ENCODE measurements at places on chromosomes 16 and 17.

- no peaks in the 10 kb centered on the region for H3K27me3 ChIP-seq
- H3K4me3 ChIP-seq = no peak overlapping the region
- no peak for DNase-seq
- H3K4me1 ChIP-seq = peaks cover 42% of the 10 kb centered on the region
- no peak overlapping the region for H3K27ac ChIP-seq
These were observed 18.4 kb downstream of the LDHD start for GRCh38 chr16:75097941-75098901.

DNA sequence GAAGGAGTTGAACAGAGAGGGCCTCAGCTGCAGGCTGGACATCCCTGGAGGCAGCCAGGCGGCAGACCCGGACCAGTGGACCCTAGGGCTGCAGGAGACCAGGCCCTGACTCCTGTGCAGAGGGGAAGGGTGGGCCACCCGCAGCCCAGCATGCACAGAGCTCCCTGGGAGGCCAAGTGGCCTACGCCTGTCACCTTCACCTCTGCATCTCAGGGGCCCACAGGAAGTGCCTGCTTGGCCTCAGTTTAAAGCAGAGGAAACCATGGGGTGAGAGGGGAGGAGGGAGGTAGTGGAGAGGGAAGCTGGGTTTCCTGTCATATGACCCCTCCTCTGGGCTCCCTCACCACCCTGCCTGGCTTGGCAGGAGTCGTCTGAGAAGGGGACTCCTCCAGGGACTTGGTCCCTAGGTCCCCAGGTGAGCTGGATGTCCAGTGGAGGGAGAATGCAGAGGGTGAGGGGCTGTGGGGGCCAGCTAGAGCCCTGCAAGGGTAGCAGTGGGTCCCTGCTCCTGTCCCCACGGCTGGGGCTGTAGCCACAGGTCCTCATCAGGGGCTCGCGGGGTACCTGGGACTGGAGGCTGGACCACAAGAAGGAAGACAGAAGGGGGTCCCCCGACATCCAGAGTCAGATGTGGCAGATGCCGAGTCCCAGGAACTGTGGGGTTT, at the start of gene TMC8:
TMC8 (plus strand) TSS at position 335 of the 665 bp plus-strand sequence. CDS start 818 bp downstream, outside the sequence.
- H3K4me1 ChIP-seq = peaks cover 44% of the 10 kb centered on the region
- no peak for DNase-seq
- H3K27me3 ChIP-seq = no peaks in the 10 kb centered on the region
- no peak within 1 kb of the TSS for H3K4me3 ChIP-seq
- no peaks in the 10 kb centered on the region for H3K36me3 ChIP-seq

DNA sequence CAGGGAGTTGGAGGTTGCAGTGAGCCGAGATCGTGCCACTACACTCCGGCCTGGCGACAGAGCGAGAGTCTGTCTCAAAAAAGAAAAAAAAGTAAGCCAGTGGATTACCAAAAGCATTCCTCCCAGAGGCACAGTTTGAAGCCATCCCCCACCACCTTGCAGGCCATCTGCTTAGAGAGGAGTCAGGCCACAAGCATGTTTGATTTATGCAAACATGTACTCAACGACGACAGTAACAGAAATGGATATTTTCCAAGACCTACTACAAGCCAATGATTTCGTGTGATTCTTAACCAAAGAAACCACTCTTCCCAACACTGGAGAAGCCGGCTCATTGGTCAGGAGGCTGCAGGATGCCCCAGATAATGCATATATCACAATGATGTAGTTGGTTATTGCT, 34.8 kb downstream of the MYH13 start:
- no peak overlapping the region for H3K27ac ChIP-seq
- no peak overlapping the region for H3K4me3 ChIP-seq
- H3K27me3 ChIP-seq = no peaks in the 10 kb centered on the region
- no peak for DNase-seq
- no peaks in the 10 kb centered on the region for H3K36me3 ChIP-seq

DNA sequence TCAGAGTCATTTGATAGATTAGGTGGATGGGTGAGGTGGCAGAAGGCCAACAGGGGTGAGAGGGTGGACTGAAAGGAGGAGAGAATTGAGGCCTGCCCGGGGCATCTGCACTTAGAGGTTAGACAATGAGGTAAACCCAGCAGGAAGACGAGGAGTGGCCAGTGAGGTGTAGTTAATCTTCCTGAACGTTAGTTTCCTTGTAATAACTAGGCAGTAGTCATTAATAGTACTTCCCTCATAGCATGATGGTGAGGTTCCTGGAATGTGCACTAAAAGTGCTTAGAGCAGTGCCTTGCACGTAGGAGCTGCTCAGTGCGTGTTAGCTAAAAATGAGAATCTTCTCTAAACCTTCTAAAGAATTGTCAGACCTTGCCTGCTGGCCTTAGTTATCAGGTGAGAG, 13.5 kb upstream of the KSR1 start:
- H3K4me3 ChIP-seq = no peak overlapping the region
- no peak overlapping the region for H3K27ac ChIP-seq
- DNase-seq = no peak
- no peaks in the 10 kb centered on the region for H3K27me3 ChIP-seq
- no peaks in the 10 kb centered on the region for H3K4me1 ChIP-seq

DNA sequence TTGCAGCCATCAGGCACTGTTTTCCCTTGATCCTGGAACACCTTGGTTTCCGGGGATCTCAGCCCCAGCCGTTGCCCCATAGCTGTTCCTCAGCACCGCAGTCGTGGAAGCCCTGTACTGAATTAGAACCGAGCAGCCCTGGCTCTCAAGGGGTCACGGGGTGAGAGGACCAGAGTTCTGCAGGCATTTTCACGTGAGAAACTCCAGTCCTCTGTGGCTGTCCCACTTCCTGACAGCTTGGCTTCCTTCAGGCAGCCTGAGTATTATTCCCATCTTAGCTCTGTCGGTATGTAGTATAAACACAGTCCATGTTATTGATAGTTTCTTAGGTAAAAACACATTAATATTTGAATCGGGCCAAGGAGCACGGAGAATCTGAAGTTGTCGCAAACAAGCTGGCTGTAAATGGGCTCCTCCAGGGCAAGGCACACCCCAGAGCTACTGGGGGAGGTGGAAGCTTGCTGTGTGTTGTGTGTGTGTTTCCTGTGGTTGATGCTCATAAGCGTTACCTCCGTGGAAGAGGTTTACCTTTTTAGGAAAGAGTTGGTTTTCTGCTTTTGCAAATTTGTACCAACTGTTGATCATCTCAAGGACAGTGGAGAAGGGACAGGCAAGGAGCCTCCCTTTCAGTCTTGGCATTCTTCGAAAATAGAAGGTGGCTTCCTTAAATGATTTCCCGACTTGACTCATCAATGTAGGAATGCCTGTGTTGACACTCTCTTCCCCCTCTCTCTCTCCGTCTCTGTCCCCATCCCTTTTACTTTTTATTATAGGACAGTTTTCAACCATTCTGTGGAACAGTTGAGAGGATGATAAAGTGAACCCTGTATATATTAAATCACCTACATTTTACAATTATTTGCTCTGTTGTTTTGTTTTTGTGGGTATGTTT, 208.9 kb upstream of the CHMP6 start:
- no peaks in the 10 kb centered on the region for H3K27me3 ChIP-seq
- no peak overlapping the region for H3K27ac ChIP-seq
- no peaks in the 10 kb centered on the region for H3K36me3 ChIP-seq

DNA sequence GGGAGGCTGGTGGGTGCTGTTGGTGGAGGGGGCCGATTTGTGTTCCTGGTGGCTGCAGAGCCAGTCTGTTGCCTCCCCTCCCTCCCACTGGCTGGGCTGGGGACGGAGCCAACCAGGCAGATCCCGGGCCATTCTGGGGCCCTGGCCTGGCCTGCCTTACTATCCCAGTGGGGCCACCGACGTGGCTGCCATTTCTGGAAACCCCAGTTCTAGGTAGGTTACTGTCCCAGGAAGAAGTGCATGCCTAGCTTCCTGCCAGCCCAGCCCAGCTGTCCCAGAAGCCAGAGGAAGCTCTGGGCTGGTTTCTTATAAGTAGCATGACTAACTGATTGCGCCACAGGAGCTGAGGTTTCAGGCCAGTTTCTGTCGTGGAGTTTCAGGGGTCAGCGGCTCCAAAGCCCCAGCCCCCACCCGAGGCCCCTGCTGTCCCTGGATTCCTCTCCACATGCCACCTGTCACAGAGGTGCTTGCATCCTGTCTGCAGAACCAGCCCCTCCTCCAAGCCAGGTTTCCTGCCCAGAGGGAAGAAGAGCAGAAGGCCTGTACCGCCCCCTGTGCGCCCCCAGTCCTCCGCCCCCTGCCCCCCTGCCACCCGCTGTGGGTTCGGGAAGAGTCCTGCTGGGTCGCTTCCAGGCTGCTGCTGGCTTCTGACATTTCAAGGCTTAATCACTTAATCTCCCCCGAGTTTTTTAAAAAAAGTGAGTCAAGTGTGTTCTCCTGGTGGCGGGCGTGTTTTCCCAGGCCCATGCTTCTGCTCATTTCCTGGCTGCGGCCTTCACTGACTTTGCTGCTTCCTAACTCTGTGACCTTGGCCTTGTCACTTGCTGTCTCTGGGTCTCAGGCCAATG, 13.2 kb downstream of the IL4R start:
- no peaks in the 10 kb centered on the region for H3K36me3 ChIP-seq
- H3K4me3 ChIP-seq = no peak overlapping the region
- H3K4me1 ChIP-seq = peaks cover 54% of the 10 kb centered on the region
- H3K27me3 ChIP-seq = no peaks in the 10 kb centered on the region

DNA sequence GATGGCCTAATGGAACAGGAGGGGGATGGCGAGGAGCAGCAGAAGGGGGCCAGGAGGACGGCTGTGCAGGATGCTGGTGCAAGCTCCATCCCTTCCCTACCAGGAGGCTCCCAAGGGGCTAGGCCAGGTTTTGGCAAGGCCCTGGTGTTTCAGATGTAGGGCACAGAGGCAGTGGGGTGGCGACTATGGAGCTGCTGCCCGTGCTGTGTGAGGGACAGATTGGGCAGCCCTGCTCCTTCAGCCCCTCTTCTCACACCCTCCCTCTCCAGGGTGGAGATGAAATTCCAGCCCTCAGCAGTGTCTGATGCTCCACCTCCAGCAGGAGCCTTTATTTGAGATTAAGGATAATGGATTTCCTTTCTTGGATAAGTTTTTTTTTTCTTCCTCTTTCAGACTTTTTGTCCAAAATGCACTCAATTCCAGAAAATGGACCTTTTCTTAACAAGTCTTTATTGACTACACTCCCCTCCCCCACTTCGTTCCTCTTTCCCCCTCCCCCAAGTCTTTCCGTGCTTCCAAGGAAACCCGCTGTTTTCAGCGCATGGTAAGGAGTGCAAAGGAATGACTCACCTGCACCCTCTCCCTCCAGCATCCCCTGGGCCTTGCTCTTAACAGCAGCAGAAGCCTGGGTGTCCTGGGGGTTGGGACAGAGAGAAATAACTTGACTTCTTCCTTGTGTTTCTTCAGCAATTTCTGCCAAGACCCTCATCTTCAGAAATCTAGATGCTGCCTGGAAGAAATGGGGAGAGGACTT, 95.2 kb downstream of the CCDC182 start:
- no peaks in the 10 kb centered on the region for H3K27me3 ChIP-seq
- no peak for DNase-seq
- H3K36me3 ChIP-seq = no peaks in the 10 kb centered on the region
- H3K4me3 ChIP-seq = no peak overlapping the region
- no peak overlapping the region for H3K27ac ChIP-seq

GRCh38 chr16:74998481-74999218, at the start of gene ZNRF1:
ZNRF1 (plus strand) TSS chr16:74999024; CDS start chr16:74999672, 648 bp downstream.
- H3K27me3 ChIP-seq = no peaks in the 10 kb centered on the region
- peaks cover 34% of the 10 kb centered on the region for H3K4me1 ChIP-seq
- peak; percentile 79 for DNase-seq
- peak within 1 kb of the TSS; percentile 65 for H3K4me3 ChIP-seq

GRCh38 chr17:56389356-56389755, 204.1 kb upstream of the NOG start:
- H3K4me1 ChIP-seq = no peaks in the 10 kb centered on the region
- H3K27me3 ChIP-seq = no peaks in the 10 kb centered on the region
- no peak overlapping the region for H3K27ac ChIP-seq
- H3K4me3 ChIP-seq = no peak overlapping the region
- no peaks in the 10 kb centered on the region for H3K36me3 ChIP-seq

DNA sequence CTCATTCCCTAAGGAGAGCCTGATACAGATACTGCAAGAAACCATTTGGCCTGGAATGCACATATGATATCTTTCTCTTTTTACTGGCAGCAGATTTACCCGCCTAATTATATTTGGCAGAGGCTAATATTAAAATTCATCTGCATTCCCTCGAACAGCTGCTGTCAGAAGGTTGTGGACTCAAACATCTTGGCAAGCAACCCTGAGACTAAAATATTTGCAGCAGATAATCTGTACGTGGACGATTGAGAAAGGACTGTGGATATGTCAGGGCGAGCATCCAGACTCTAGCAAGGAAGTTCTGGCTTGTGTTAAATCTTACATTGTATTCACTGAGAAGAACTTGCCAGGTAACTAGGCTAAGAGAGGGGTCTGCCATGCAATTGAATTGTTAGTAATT, 65.2 kb downstream of the SNX20 start:
- H3K36me3 ChIP-seq = no peaks in the 10 kb centered on the region
- no peak for DNase-seq
- no peaks in the 10 kb centered on the region for H3K27me3 ChIP-seq
- peaks cover 12% of the 10 kb centered on the region for H3K4me1 ChIP-seq

- no peaks in the 10 kb centered on the region for H3K27me3 ChIP-seq
- no peak overlapping the region for H3K4me3 ChIP-seq
- peak; percentile 24 for DNase-seq
- no peak overlapping the region for H3K27ac ChIP-seq
- peaks cover 24% of the 10 kb centered on the region for H3K4me1 ChIP-seq
These were observed 32.1 kb downstream of the IST1 start for GRCh38 chr16:71927383-71927782.

- peaks cover 6% of the 10 kb centered on the region for H3K36me3 ChIP-seq
- H3K4me3 ChIP-seq = no peak overlapping the region
- H3K27ac ChIP-seq = peak overlapping the region; percentile 82
- DNase-seq = peak; percentile 92
- H3K27me3 ChIP-seq = no peaks in the 10 kb centered on the region
- peaks cover 62% of the 10 kb centered on the region for H3K4me1 ChIP-seq
These were observed 5.4 kb downstream of the NAT9 start for GRCh38 chr17:74770498-74771318.

- H3K36me3 ChIP-seq = no peaks in the 10 kb centered on the region
- no peaks in the 10 kb centered on the region for H3K27me3 ChIP-seq
- H3K27ac ChIP-seq = peak overlapping the region; percentile 26
- no peaks in the 10 kb centered on the region for H3K4me1 ChIP-seq
These were observed 378.0 kb downstream of the SLC39A11 start for GRCh38 chr17:72714357-72714966.

DNA sequence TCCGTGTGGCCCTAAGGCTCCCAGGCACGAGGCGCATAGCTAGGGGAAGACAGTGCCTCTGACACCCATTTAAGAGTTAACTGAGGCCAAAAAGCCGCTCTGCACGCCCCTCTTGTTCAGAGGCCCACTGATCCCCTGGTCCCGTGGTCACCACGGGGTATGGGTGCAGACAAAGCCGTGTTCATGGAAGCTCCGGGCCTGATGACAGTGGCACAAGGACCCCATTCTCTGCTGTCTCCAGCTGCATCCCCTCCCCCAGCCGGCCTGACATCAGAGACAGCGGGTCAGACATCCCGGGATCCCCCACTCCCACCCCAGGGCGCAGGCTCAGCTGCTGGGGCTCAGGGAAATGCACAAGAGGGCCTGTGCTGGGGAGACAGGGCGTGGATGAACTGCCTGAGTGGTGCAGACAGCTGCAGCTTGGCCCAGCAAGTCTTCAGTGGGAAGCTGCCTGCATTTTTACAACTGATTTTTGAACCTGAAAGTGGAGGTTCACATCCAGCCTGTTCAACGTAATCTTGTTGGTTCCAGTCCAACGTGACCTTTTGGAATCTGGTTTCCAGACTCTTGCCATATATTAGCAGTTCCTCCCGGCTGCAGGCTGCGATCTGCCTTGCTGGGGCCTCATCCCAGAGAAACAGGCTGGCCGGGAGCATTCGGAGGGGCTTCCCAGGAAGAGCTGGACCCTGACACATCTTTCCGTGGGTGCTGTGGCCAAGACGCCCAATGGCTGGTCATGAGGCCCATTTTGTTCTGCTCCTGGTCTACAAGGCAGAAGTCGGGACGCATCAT, 9.7 kb upstream of the BAHCC1 start:
- H3K27ac ChIP-seq = peak overlapping the region; percentile 96
- no peaks in the 10 kb centered on the region for H3K27me3 ChIP-seq
- no peak for DNase-seq
- H3K4me1 ChIP-seq = peaks cover 30% of the 10 kb centered on the region

Measured in body of pancreas (tissue), 4 donors.